ENCODE measurements at places on chromosomes 6 and 20.
A peak's percentile ranks its signal among the peaks of the same experiment; 100 is the strongest.

DNA sequence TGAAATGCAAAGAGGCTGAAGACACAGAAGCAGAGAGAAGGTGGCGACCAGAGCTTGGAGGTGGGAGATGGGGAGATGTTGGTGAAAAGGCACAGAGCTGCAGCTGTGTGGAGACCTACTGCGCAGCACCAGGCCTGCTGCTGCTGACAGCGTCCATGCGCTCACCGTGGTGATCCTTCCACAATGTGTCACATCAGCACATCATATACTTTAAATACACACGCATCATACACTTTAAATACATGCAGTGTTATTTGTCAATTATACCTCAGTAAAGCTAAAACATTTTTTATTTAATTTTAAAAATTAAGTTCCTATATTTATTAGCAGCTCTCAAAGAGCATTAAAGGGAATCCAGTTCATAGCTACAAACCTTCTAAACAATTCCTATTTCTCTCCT is 200.9 kb downstream of the TTLL2 start:
- no peak overlapping the region for H3K4me3 ChIP-seq
- no peak overlapping the region for H3K27ac ChIP-seq
- H3K4me1 ChIP-seq: no peaks in the 10 kb centered on the region
- peaks cover 4% of the 10 kb centered on the region for H3K27me3 ChIP-seq
- no peaks in the 10 kb centered on the region for H3K36me3 ChIP-seq

- no peak overlapping the region for H3K4me3 ChIP-seq
- no peak overlapping the region for H3K27ac ChIP-seq
- H3K27me3 ChIP-seq: no peaks in the 10 kb centered on the region
- peaks cover 9% of the 10 kb centered on the region for H3K36me3 ChIP-seq
- H3K4me1 ChIP-seq: peaks cover 13% of the 10 kb centered on the region
Observed at GRCh38 chr20:25361287-25361683, 29.4 kb downstream of the ABHD12 start.

- no peaks in the 10 kb centered on the region for H3K4me1 ChIP-seq
- no peaks in the 10 kb centered on the region for H3K36me3 ChIP-seq
- H3K4me3 ChIP-seq: no peak overlapping the region
Observed at GRCh38 chr20:17023806-17024205, 203.0 kb upstream of the PCSK2 start.

DNA sequence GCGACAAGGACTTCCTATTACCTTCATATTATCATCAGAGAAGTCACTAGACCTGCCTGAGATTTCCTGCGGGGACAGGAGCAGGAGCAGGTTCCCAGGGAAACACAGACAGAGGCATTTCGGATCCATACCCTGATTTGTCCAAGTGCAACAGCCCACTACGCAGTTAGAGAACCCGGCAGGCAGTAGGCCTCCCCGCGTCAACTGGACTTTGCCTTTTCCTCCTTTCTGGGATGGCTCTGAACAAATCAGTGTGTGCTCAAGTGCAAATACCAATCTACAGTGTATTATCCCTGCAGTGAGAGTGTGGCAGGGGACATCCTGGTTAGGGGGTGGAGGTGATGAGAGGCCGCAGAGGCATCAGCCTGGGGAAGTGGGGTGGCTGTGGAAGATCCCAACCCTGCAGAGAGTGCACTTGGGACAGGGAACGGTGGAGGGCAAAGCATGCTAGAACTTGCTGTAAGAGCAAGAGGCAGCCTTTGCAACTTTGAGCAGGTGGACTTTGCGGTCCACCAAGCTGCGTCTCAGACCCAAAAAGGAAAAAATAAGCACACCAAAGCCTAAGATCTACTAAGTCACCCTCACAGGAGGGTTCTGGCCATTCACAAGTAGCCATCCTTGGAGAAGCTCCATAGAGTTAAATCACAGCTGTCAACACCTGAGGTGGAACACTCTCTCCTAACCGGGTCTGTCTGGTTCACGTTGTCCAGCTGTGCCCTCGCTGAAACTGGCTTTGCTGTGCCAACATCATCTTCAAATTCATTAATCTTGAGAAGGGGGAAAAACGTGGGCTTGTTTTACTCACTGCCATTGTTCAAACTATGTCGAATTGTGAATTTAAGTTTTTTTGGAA is 159.1 kb downstream of the ZDHHC14 start:
- H3K4me3 ChIP-seq: no peak overlapping the region
- H3K27ac ChIP-seq: peak overlapping the region; percentile 13
- peaks cover 33% of the 10 kb centered on the region for H3K4me1 ChIP-seq
- H3K27me3 ChIP-seq: no peaks in the 10 kb centered on the region
- DNase-seq: no peak

- H3K36me3 ChIP-seq: peaks cover 6% of the 10 kb centered on the region
- H3K27me3 ChIP-seq: no peaks in the 10 kb centered on the region
- peak overlapping the region; percentile 90 for H3K4me3 ChIP-seq
- H3K27ac ChIP-seq: no peak overlapping the region
Observed at GRCh38 chr6:106508834-106509233, 120.5 kb downstream of the RTN4IP1 start.
